ENCODE measurements at places on chromosomes 2 and 18. TPM values are rescaled to one million over a fixed set of nuclear protein-coding genes. Genes with fewer than 3 reads are reported as not detected.

DNA sequence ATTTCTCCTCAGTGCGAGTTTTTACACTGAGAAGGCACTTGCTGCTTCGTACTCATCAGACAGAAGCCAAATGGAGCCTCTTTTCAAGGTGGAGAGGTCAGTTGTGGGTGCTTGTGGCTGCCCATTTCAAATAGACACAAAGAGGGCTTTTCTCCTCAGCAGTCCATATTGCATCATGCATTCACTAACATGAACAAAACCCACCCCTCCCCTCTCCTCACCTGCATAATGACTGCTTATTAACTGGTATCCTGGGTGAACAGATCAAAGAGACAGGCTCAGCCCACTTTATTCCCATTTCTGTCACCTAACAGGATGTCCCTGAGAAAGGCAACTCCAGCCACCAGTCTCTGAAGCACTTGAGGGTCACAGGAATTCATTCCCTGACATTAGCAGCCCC, 28.9 kb downstream of the KLF7 start:
- no peak for DNase-seq

DNA sequence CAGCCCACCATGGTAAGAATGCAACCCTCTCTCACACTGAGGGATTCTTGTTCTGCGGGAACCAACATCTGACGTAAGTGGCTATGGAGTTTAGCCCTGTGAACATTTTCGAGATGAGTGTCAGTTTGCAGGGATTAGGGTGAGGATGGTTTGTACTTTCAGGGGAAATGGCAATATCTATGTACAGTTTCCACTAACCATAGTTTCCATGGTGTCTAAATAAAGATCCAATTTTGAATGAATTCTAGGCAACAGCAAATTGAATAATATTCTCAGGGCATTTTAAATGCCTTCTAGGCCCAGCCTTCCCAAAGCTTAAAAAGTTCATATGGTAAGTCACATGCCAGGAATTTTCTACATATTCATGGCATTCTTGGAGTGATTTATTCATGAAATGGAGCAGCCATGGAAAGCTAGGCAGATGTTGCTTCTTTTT, 105.4 kb upstream of the MMADHC start:
- no peak for DNase-seq

DNA sequence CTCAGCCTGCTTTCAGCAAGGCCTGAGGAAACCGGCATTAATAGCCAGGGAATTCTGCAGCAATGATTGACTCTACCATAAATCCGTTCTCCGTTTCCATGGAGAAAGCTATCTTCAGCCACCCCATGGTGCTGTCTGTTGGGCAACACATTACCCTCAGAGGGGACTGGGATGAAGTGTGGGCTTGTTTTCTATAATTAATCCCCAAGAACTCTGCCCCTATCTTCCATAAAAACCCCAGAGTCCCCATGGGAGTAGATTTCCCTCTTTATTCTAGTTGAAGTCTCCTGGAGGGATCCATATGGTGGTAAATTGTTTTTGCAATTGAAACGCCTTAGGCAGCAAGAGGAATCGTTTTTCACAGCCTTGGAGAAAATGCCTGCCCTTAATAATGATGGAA, 9.2 kb downstream of the G6PC2 start:
- DNase-seq: no peak

GRCh38 chr2:21804151-21804550, 680.4 kb downstream of the TDRD15 start:
- no peak for DNase-seq

GRCh38 chr18:77481541-77481940, 231.9 kb downstream of the GALR1 start:
- no peak for DNase-seq

GRCh38 chr2:48461721-48462120, 68.2 kb upstream of the STON1 start:
- no peak for DNase-seq

DNA sequence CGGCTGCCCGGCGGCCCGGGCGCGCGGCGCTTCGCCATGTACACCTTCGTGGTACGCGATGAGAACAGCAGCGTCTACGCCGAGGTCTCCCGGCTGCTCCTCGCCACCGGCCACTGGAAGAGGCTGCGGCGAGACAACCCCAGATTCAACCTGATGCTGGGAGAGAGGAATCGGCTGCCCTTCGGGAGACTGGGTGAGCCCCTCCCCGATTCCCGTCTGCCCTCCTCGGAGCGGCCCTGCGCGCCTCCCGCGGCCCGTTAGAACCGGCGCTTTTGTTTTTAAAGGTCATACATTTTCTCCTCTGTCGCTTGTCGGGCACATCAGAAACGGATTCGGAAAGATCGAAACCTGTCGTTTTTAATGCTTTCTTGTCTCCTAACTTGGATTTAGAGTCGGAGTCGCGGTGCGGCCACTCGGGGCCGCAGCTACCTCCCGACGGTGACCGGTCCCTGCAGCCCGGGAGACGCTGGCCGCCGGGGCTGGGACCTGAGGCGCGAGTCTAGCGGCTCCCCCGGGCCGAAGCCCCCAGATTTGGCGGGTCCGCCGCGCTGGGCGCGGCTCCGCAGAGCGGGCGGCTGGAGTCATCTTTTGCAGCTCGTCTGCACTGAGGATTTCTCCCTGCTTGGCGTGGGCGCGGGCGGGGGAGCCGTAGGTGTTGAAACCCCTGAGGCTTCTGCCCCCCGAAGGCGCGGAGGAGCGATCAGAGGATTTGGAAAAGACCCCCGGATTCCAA, 519 bp downstream of the TTL start:
- DNase-seq: peak; percentile 38

GRCh38 chr2:152647552-152647951, 69.7 kb downstream of the PRPF40A start:
- no peak for DNase-seq

- no peak for DNase-seq
Measured at GRCh38 chr2:65177751-65178442, 48.0 kb upstream of the RAB1A start.

- DNase-seq: peak; percentile 41
Measured at GRCh38 chr2:200373973-200374416, 67.5 kb downstream of the SPATS2L start.

KLHL29 gene
- 0.31 TPM for total RNA-seq

TSPYL6 gene
- not detected for total RNA-seq

DSG2 gene
- total RNA-seq: not detected

AKAIN1 gene
- total RNA-seq: not detected

POTEI gene
- 0.44 TPM for total RNA-seq

Data from OCI-LY7 (cell line).